ENCODE measurements at places on chromosomes 5 and 9. TPM values are rescaled to one million over a fixed set of nuclear protein-coding genes. Genes with fewer than 3 reads are reported as not detected.

FLT4 gene
- 13.9 TPM for total RNA-seq

NDST1 gene
- 45.6 TPM for total RNA-seq

PDE6A gene
- not detected for total RNA-seq

DNA sequence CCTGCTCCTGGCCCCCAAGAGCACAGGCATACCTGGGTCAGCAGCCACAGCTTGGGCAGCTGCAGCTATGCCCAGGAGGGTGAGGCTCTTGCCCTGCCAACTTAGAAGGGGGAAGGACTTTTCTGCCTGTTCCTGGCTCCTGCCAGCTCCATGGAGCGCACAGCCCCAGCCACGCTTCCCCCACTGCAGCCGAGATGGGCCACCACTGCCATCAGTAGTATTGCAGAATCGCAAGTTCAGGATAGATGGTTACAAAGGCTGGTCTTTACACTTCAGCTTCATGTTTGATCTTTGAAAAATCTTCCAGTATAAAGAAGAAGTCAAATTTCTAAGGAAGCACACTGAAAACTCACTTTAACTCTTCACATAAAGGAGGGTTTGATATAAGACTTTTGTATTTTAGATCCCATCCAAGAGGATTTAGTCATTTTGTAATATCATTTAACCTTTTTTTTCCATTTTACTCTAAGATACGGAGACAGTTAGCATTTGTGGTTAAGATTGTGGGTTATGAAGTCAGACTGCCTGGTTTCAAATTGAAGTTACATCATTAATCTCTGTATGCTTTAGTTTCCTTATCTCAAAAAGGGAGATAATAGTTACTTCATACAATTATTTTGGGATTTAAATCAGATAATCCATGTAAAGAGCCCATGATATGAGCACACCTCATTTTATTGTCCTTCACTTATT is 81.8 kb downstream of the NLN start:
- no peak for DNase-seq

DNA sequence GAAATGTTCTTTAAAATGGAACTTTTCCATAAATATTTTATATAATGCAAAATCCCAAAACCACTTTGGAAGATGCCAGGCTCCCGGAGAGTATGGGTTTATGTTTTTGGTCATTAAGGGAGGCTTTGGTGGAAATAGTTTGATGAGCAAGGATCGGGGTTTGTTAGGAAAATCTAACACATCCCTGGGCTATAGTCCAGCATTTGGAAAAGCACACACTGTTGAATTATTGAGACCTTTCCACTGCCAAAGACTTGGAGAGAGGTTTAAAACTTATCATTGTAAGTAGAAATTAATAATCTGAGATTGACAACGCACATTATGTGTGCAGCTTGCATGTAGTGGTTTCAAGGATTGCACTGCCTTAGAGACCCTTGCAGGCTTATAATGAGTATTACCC is 156.3 kb downstream of the PARP8 start:
- DNase-seq = no peak

GRCh38 chr5:163105456-163105855 is 331.9 kb upstream of the CCNG1 start:
- DNase-seq = no peak

DNA sequence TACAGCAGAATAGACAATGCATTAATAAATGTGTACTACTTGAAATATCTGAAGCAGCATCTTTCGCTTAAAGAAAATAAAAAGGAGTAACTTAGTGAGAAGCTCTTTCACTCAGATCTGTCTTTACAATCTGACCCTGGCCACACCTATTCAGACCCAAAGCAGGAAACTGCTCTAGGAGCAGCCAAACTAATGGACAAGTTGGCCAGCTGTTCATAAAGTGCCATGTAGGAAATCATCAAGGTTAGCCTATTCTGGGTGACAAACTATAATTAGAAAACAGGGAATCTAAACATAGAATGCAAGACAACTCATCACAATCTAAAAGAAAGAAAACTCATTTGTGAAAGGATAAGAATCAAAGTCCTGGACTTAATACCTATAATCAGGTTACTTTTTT is 101.3 kb downstream of the AGTPBP1 start:
- DNase-seq = no peak

DNA sequence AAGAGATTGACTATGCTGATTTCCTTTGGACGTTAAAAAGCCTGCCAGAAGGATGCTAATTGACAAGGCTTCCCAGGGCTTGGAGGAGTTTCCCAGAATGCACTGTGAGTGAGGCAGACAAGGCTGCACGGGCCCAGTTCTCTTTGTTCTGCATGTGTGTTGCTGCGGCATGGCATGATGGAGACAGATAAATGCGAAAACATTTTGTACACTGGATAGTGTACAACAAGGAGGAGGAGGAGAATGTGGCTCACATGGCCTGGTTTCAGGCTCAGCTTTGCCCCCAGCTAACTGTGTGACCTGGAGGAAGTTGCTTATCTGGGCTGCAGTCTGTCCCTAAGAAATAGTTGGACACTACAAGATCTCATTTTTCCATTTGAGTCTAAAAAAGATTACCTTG is 135.5 kb upstream of the CPEB4 start:
- no peak for DNase-seq

GRCh38 chr5:5104550-5104949 is 35.6 kb upstream of the ADAMTS16 start:
- DNase-seq = no peak

GRCh38 chr9:98750364-98751060 is 41.8 kb upstream of the GABBR2 start:
- no peak for DNase-seq

Measured in neural progenitor cell (in vitro differentiated cells).